Fibroblast of lung (primary cell): ENCODE measurements at places on chromosomes 4 and X.
A peak's percentile ranks its signal among the peaks of the same experiment; 100 is the strongest.

DNA sequence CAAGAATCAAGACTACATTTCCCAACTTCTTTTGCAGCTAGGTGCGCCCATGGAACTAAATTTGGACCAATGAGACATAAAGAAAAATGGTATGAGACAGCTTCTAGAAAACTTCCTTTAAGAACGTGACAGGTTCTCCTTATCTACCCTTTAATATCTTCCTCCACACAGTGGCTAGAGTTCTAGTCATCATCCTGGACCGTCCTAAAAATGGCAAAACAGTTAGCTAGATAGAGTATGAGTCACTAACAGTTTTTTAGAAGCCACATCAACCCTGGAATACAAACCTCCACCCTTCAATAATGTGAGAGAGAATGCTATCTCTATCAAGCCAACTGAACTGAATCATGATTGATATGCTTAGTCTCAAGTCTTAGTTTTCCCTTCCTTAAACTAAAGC is 267.9 kb upstream of the SLC7A11 start:
- DNase-seq = peak; percentile 71

DNA sequence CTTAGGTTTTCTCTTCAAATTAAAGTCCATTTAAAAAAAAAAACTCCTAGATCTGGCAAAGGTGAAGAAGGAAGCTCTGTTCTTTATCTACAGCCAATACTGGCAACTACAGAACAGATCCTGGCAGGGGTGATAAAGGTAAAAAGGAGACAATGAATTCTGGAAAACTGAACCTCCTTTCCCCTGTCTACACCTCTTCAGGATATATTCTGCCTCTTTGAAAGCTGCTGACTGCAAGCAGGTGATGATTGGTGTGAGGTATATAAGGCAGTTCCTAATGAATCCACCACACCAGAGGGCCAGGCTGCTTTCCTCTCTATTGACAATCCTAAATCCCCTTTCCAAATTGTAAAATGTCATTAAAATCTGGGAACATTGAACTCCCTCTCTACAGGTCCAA is 370.1 kb downstream of the PPP3CA start:
- no peak for DNase-seq

DNA sequence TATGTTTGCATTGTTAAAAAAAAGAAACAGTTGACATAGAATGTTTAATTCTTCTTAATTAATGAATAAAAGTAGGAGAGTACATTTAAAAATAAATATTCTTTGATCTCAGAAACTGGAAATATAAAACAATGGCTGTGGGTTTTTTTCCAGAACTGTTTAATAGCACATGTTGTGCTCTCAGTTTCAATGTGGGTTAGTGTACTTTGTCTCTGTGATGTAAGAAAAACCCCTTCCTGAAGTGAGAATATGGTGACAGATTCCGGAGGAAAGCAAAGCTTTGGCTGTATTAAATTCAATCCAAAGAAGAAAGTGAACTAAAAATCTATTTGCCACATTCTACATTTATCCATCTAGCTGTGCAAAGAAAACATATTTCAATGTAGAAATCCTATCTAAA is 261.9 kb upstream of the ADGRL3 start:
- DNase-seq = no peak

- DNase-seq = peak; percentile 21
These were observed 64.4 kb upstream of the ACSL4 start for GRCh38 chrX:109797311-109797975.

- DNase-seq = no peak
These were observed 29.9 kb downstream of the BOD1L1 start for GRCh38 chr4:13597604-13598003.

- DNase-seq = peak; percentile 93
These were observed 124.4 kb downstream of the RELL1 start for GRCh38 chr4:37561803-37562207.
